HTR-8/SVneo (cell line): ENCODE measurements at places on chromosomes 11 and 22.

- DNase-seq, result no peak
Measured at GRCh38 chr11:10785146-10785474, 23.6 kb downstream of the EIF4G2 start.

GRCh38 chr11:59178402-59178801 lies 6.5 kb downstream of the DTX4 start:
- no peak for DNase-seq

- DNase-seq, result peak; percentile 73
Measured at GRCh38 chr11:313787-314553, at the start of gene IFITM1. Gene IFITM1 (plus strand): TSS chr11:314040. CDS start chr11:314171, 131 bp downstream.

DNA sequence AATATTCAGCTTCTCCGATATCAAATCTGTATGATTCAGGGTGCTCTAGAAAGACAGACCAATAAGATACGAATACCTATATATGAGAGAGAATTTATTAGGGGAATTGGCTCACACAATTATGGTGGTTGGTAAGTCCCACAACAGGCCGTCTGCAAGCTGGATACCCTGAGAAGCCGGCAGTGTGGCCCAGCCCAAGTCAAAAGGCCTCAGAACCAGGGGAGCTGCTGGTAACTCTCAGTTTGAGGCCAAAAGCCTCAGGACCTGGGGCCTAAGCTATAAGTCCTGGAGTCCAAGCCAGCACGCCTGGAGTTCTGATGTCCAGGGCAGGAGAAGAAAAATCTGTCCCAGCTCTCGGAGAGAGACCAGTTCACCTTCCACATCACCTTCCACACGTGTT lies 318.7 kb downstream of the BRD1 start:
- no peak for DNase-seq

DNA sequence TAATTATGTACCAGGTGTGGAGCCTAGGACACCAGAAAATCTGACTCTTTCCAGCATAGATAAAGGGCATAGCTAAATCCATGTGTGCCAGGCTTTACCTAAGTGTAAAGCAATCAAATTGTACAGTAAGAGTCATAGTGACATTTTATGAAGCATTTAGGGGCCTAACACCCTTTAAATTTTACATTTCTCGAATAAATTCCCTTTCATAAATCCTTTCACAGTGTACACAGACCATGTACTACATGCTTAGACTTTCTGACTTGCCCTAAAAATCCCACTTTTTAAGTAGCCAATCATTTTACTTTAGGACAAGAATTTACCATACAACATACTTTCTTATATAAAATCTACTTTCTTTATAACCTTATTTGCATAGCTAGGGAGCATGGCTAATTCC lies 727.6 kb upstream of the LUZP2 start:
- DNase-seq, result no peak

- DNase-seq, result no peak
Measured at GRCh38 chr22:20316844-20317401, 2.9 kb downstream of the DGCR6L start.

DNA sequence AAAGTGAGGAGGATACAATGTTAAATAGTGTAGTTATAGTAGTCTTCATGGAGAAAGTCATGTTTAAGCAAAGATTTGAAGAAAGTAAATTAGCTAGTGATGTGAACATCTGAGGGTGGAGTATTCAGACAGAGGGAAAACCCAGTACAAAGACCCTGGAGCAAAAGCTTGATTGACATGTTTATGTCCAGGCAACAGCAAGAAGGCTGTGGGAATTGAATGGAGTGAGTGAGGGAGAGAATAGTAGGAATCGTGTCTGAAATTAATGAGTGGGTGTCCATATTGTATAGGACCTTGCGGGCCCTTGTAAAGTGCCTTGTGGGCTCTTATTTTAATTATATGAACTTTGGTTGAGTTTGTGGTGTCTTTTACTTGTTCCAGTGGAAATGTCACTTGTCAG lies 424.1 kb upstream of the KIRREL3 start:
- DNase-seq, result no peak

- DNase-seq, result no peak
Measured at GRCh38 chr22:17699696-17700340, 61.3 kb downstream of the BCL2L13 start.

DNA sequence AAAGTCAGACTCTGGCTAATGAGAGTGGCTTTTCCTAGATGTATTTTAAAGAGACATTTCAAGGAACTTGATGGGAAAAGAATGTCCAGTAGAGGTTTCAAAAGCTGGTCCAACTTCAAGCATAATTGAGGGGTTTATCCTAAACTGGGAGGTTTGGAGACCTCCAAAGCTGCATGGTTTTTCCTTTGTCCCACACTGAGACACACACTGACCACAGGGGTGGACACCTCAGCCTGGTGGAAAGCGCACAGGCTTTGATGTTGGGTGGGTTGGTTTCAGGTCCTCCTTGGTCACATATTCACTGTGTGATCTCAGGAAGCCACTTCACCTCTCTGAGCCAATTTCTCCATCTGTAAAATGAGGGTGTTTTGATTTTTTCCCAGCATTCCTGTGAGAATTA lies 4.0 kb downstream of the SPON1 start:
- no peak for DNase-seq

- no peak for DNase-seq
Measured at GRCh38 chr22:23458663-23459541, 121.2 kb downstream of the IGLL1 start.

DNA sequence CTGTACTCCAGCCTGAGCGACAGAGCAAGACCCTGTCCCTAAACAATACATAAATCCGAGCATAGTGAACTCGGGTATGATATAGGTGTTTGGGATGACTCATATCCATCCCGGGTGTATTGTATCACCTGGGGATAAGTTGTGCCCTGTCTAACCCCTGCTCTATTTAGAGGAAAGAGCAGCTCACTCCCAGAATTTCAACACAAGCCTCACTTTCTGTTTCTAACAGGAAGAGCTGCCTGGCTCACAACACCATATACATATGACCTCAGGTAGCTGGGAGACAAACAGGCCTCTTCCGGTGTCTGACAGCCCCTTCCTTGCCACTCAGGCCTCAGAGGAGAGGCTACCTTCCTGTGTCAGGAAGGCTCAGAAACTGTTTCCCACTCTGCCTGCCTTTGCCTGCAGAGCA lies 9.9 kb upstream of the MICALL1 start:
- no peak for DNase-seq

DNA sequence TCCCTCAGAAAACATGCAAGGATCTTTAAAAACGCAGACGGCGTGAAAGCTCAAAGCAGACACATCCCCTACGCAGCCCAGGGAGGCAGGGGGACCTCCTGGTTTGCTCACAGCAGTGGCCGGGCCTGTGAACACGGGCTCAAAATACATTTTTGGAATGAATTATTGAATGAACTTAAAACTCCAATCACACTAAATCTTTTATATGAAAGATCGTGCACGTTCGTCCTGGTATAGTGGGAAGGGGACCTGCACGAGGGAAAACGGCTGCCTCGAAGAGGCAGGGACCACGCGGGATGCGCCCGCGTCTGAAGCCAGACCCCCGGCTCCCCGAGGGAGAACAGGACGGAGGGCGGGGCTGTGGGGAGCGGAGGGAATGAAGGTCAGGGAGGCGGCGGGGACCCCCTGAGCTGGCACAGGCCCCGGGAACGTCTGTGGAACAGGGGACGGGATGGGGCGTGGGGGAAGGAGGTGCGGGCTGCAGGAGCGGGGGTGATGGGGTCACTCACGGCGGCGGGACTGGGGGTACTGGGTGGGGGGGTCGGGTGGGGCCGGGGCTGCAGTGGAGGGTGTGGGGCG lies 1.3 kb upstream of the PANX2 start:
- DNase-seq, result no peak

GRCh38 chr22:44697423-44698141 lies 4.4 kb upstream of the PRR5 start:
- peak; percentile 79 for DNase-seq

DNA sequence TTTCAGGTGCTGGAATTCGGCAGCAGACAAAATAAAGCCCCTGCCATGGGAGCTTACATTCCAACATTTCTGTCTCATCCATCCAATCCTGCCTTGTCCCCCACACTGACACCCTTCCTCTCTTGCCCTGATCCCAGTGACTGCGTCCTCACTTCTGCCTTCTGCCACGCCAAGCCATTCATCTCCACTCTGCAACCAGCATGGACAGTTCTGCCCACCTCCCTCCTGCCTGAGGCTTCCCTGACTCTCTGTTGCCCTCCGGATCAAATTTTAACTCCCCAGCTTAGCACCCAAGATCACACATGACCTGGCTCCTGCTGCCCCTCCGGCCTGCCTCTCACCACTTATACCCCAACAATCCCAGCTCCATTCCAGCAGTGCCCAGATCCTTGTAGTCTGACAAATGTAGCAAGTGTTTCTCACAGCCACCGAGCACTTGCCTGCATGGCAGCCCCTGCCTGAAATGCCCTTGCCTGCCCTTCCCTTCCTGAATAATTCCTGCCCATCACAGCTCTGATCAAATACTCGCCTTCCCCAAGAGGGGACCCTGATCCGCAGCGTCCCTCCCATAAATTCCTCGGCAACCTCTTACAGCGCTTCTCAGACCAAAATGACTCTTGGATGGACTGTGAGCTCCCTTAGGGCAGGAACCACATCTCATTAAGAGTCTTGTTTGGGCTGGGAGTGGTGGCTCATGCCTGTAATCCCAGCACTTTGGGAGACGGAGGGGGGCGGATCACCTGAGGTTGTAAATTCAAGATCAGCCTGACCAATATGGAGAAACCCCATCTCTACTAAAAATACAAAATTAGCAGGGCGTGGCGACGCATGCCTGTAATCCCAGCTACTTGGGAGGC lies 2.3 kb downstream of the ACTN3 start:
- DNase-seq, result no peak

- DNase-seq, result no peak
Measured at GRCh38 chr11:3954448-3955298, 99.2 kb downstream of the STIM1 start.

- DNase-seq, result no peak
Measured at GRCh38 chr11:29937526-29937925, 79.3 kb downstream of the KCNA4 start.

- no peak for DNase-seq
Measured at GRCh38 chr11:64762674-64763525, 3.1 kb upstream of the PYGM start.

GRCh38 chr11:29435421-29435820 lies 581.4 kb downstream of the KCNA4 start:
- no peak for DNase-seq

DNA sequence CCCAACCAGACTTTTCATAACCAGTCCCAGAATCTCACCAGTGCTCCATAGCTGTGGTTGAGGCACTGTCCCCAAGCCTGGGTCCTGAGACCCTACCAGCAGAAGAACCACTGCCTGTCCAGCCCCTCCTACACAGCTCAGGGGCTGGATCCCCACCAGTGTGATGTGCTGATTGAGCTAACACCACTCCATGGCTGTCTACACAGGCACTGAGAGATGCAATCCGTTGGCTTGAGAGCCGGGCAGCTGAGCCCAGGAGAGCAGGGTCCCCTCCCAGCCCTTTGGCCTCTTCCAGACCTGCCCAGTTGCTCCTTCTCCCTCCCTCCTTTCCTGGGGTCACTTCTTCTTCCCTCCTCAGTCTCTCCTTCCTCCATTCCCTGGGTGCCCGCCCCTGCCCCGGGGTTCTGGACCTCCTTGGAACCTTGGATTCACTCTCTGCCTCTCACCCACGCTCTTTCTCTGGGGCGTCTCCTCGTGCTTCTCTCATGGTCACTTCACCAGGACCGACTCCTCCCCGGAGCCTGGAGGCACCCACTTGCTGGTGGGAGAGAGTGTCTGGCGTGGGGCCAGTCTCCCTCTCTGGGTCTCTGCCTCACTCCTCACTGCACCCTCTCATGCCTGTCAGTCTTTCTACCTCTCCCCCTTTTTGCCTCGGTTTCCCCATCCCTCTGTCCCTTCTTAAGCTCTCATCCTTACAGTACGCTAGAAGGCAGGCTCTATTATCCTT lies 706 bp upstream of the SCYL1 start:
- no peak for DNase-seq

- DNase-seq, result no peak
Measured at GRCh38 chr11:13680501-13681264, 12.2 kb downstream of the FAR1 start.

GRCh38 chr22:48093981-48094380 lies 1331.5 kb downstream of the TBC1D22A start:
- no peak for DNase-seq
